ENCODE measurements at places on chromosomes 7 and 10. TPM values are rescaled to one million over a fixed set of nuclear protein-coding genes. Genes with fewer than 3 reads are reported as not detected.

DNA sequence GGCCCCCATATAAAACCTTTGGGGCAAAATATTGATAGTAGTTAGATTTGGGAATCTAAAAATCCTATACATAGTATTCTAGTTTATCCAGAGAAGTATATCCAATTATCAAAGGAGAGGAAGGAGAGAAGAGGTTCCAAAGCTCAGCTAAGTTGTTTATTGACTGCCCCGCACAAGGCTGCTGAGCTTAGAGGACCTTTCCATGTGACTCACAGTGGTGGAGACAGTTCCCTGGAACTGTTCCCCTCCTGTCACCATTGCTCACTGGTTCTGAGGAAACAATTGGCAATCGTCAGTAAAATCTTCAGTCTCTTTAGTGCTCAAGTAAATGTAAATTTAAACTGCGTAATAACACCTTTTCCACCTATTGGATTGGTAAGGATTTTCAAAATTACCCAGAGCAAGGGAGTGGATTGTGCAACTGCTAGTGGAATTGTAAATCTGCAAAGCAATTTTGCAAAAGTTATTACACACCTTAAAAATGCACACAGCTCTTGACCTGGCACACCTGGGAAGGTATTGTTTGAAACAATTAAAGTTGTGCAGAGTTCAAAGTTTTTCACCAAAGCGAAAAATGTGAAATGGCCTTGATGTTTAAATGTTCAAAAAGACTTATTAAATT lies 63.1 kb downstream of the EEPD1 start:
- peak; percentile 60 for DNase-seq
- H3K27me3 ChIP-seq: no peaks in the 10 kb centered on the region
- H3K36me3 ChIP-seq: no peaks in the 10 kb centered on the region
- no peak overlapping the region for H3K4me3 ChIP-seq

GRCh38 chr10:115957786-115958442 lies 315.1 kb downstream of the GFRA1 start:
- peaks cover 5% of the 10 kb centered on the region for H3K4me1 ChIP-seq
- no peaks in the 10 kb centered on the region for H3K27me3 ChIP-seq
- no peak overlapping the region for H3K27ac ChIP-seq
- DNase-seq: no peak

- no peaks in the 10 kb centered on the region for H3K4me1 ChIP-seq
- H3K27me3 ChIP-seq: no peaks in the 10 kb centered on the region
- no peak overlapping the region for H3K27ac ChIP-seq
- no peak overlapping the region for H3K4me3 ChIP-seq
- no peak for DNase-seq
These were observed 152.4 kb upstream of the SLC26A5 start for GRCh38 chr7:103598326-103598905.

GRCh38 chr10:60200012-60200681 lies 189.5 kb downstream of the ANK3 start:
- DNase-seq: peak; percentile 67
- no peak overlapping the region for H3K4me3 ChIP-seq
- peaks cover 13% of the 10 kb centered on the region for H3K4me1 ChIP-seq
- no peaks in the 10 kb centered on the region for H3K27me3 ChIP-seq

GRCh38 chr10:9297580-9297979 lies 1243.1 kb downstream of the GATA3 start:
- H3K27ac ChIP-seq: no peak overlapping the region
- no peaks in the 10 kb centered on the region for H3K4me1 ChIP-seq
- no peak for DNase-seq
- no peaks in the 10 kb centered on the region for H3K36me3 ChIP-seq
- H3K27me3 ChIP-seq: no peaks in the 10 kb centered on the region

- H3K27me3 ChIP-seq: no peaks in the 10 kb centered on the region
- no peak overlapping the region for H3K27ac ChIP-seq
- peak; percentile 33 for DNase-seq
- peaks cover 20% of the 10 kb centered on the region for H3K4me1 ChIP-seq
- H3K4me3 ChIP-seq: no peak overlapping the region
- no peaks in the 10 kb centered on the region for H3K36me3 ChIP-seq
These were observed 47.2 kb downstream of the CAMK1D start for GRCh38 chr10:12396567-12396966.

- no peak overlapping the region for H3K4me3 ChIP-seq
- H3K27ac ChIP-seq: no peak overlapping the region
- H3K4me1 ChIP-seq: no peaks in the 10 kb centered on the region
These were observed 275.2 kb downstream of the LRRTM3 start for GRCh38 chr10:67200913-67201564.

GRCh38 chr10:43137717-43138020 lies 576 bp upstream of the CSGALNACT2 start:
- H3K27me3 ChIP-seq: no peaks in the 10 kb centered on the region
- H3K27ac ChIP-seq: peak overlapping the region; percentile 69
- peak overlapping the region; percentile 58 for H3K4me3 ChIP-seq

GRCh38 chr7:24995466-24995865 lies 15.5 kb upstream of the OSBPL3 start:
- H3K4me1 ChIP-seq: no peaks in the 10 kb centered on the region
- H3K27me3 ChIP-seq: no peaks in the 10 kb centered on the region
- no peak overlapping the region for H3K27ac ChIP-seq
- H3K4me3 ChIP-seq: no peak overlapping the region
- no peaks in the 10 kb centered on the region for H3K36me3 ChIP-seq
- DNase-seq: no peak

GRCh38 chr7:134078991-134079390 lies 48.1 kb upstream of the LRGUK start:
- no peaks in the 10 kb centered on the region for H3K4me1 ChIP-seq
- DNase-seq: no peak
- no peaks in the 10 kb centered on the region for H3K36me3 ChIP-seq
- no peaks in the 10 kb centered on the region for H3K27me3 ChIP-seq
- H3K27ac ChIP-seq: no peak overlapping the region
- no peak overlapping the region for H3K4me3 ChIP-seq

GRCh38 chr7:20561908-20562307 lies 53.6 kb upstream of the ABCB5 start:
- no peaks in the 10 kb centered on the region for H3K4me1 ChIP-seq
- no peak overlapping the region for H3K4me3 ChIP-seq
- DNase-seq: no peak
- H3K36me3 ChIP-seq: no peaks in the 10 kb centered on the region

DNA sequence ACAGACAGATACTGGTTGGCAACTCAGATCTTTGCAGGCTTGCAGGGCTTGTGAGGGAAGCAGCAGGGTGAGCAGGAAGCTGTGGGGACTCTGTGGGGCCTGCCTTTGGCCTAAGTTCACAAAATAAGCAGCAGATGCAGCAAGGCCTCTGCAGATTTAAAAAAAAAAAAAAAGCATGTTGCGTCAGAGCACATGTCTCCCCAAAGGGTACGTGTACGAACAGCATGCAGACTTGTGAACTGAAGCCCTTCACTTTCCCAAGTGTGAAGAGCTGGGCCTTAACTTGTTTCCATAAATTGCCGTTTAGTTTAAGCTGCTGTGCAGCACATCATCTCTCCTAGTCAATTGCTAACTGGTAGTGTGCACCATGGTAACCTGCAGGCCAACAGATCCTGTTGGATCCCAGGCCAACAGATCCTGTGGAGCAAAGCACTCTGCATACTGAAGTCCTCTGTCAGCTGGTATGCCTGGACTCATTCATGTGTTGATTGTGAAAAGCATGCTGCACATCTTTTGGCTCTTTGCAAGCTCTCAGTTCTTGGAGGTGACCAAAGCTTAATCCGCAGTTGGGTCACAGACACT lies 10.8 kb upstream of the XPNPEP1 start:
- no peak for DNase-seq
- no peak overlapping the region for H3K27ac ChIP-seq
- H3K4me1 ChIP-seq: peaks cover 10% of the 10 kb centered on the region
- no peaks in the 10 kb centered on the region for H3K27me3 ChIP-seq
- H3K4me3 ChIP-seq: no peak overlapping the region

- DNase-seq: no peak
- no peak overlapping the region for H3K27ac ChIP-seq
- H3K4me1 ChIP-seq: no peaks in the 10 kb centered on the region
- no peak overlapping the region for H3K4me3 ChIP-seq
- H3K27me3 ChIP-seq: no peaks in the 10 kb centered on the region
- H3K36me3 ChIP-seq: no peaks in the 10 kb centered on the region
These were observed 84.0 kb upstream of the NPY start for GRCh38 chr7:24199978-24200377.

DNA sequence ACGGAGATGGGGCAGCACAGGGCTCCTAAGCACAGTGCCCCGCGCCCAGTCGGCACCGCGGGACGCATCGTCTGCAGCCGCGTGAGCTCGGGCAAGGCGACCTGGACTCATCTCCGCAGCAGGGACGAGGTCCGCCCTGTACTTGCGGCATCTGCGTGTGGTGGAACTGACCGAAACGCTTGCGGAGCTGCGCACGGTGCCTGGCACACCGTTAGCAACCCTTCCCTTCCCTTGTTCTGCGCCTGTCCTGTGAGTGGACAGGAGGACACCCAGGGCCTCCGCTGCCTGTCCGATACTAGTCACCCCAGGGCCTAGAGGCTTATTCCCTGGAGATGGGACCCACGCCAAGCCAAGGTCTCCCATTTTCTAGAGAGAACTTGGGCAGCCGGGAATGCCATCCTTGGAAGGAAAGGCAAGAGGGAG lies 98.5 kb downstream of the WDR11 start:
- no peaks in the 10 kb centered on the region for H3K27me3 ChIP-seq
- no peak overlapping the region for H3K27ac ChIP-seq
- DNase-seq: no peak
- no peaks in the 10 kb centered on the region for H3K36me3 ChIP-seq
- H3K4me1 ChIP-seq: peaks cover 22% of the 10 kb centered on the region
- no peak overlapping the region for H3K4me3 ChIP-seq

DNA sequence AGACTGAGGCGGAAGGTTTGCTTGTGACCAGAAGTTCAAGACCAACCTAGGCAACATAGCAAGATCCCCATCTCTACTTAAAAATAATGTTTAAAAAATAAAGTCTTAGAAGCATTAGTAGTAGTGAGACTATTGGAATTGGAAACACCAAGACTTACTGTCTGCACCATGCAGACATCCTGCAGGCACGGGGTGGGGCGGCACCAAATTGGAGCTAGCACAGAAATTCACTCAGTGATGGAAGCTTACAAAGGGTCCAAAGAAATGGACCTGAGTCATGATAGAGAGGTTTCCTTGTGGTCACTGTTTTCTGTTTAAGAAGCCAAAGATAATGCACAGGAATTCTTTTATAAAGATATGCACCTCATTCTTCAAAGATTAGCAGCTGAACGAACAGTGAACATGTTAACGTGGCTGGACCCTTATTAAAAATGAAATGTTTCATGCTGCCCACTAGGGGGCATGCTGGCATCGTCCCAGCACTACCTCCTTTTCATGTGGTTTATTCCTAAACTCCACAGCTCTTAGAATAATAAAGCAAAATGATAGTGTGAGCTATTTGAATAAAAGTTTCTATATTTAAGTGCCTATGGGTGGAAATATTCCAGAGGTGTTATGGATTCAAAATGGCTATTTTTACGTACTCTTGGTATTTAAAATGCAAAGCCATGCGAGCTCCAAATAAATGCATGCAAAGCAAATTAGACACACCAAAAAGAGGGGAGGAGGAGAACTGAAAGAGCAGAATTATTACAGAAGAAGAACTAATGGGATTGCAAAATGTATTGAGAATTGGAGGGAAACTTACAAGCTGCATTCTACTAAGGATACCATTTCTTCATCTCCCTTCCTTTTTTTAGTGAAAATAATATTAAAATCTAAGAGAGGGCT lies 28.6 kb downstream of the PDSS1 start:
- H3K27ac ChIP-seq: no peak overlapping the region
- no peaks in the 10 kb centered on the region for H3K27me3 ChIP-seq
- no peak overlapping the region for H3K4me3 ChIP-seq
- no peaks in the 10 kb centered on the region for H3K4me1 ChIP-seq
- peak; percentile 68 for DNase-seq

- H3K27me3 ChIP-seq: no peaks in the 10 kb centered on the region
- no peak for DNase-seq
These were observed 79.7 kb downstream of the CTTNBP2 start for GRCh38 chr7:117793521-117793920.

DNA sequence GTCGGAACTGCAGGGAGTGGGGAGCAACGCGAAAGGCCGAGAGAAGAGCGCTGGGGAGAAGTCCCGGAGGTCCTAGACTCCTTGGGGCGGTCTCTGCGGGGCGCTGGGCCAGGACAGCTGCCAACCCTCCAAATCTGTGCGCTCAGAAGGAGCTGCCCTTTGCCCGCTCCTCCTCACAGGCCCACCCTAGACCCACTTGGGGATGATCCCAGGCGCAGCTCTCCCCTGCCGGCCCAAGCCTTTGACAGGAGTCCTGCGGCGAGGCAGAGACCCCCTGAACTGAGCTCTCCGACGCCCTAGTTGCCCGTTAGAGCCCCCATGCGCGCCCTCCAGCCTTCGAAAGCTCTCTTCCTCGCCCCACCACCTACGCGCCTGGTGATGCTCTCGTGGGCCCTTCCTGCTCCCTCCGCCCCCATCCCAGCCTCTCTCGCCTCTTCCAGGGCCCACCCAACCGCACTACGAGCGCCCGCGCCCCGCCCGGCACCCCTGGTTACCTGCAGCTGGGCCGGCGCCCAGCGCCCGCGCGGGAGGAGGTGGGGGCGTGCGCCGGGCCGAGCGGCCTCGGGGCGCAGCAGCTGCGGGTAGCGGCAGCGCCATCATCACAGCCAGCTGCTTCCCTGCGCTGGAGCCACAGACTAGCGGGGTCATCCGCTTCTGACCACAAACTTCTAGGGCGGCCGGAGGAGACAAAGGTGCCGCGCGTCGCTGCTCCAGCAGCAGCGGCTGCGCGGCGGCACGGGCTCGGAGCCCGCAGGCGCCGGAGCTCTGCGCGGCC lies 353.4 kb downstream of the DNAJB6 start:
- peaks cover 32% of the 10 kb centered on the region for H3K4me1 ChIP-seq

DNA sequence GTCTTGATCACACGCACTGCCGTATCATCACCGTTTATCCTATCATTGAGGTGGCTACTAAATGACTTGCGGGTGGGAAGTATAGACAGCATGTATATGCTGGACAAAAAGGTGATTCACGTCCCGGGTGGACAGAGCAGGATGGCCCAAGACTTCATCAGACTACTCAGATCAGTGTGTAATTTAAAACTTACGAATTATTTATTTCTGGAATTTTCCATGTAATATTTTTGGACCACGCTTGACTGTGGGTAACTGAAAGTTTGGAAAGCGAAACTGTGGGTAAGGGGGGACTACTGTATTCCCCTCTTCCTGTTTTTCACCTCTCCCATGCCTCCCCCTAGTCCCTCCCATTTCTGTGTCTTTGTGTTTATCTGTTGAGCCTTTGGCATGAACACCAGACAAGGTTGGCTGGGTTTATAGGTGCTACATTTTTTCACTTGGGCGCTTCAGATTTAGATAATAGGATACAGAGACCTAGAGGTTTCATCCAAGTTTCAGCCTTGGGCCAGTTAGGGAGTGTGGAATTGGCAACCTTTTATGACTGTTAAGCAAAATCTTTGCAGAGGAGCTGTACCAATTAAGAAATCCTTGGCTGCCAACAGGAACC lies 55.8 kb downstream of the RBM20 start:
- H3K4me1 ChIP-seq: no peaks in the 10 kb centered on the region
- no peak overlapping the region for H3K27ac ChIP-seq
- H3K27me3 ChIP-seq: no peaks in the 10 kb centered on the region
- H3K4me3 ChIP-seq: no peak overlapping the region

GRCh38 chr10:13395540-13395939 lies 47.4 kb upstream of the SEPHS1 start:
- no peaks in the 10 kb centered on the region for H3K4me1 ChIP-seq
- H3K27ac ChIP-seq: no peak overlapping the region
- no peak for DNase-seq
- no peaks in the 10 kb centered on the region for H3K36me3 ChIP-seq
- H3K27me3 ChIP-seq: no peaks in the 10 kb centered on the region

Gene ACBD7
- not detected for total RNA-seq

Gene GPR22
- total RNA-seq: not detected

Gene VGF
- total RNA-seq: 4.9 TPM

Gene CCL24
- not detected for total RNA-seq

Gene CYP26A1
- not detected for total RNA-seq

Gene CYP2C9
- 1.6 TPM for total RNA-seq

Gene ANKRD61
- not detected for total RNA-seq

Data from body of pancreas (tissue), 4 donors.